ENCODE measurements at places on chromosomes 7 and 10. TPM values are rescaled to one million over a fixed set of nuclear protein-coding genes. Genes with fewer than 3 reads are reported as not detected.

DNA sequence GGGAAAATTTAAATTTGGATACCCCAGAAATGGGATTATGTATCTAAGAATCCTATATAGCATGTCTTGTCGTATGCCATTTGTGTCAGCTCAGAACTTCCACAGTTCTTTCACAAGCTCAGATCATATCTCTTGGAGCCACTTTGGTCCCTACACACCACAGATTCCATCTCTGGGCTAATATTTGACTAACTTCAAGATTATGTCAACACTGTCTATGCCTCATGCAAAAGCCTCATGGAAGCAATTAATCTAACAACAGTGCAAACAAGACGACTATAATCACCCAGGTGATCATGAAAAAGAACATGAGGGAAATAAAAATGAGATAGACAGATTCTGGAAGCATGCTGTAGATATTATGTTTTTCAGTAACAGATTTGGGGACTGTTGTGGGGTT is 189.1 kb downstream of the LRRTM3 start:
- DNase-seq, result no peak

DNA sequence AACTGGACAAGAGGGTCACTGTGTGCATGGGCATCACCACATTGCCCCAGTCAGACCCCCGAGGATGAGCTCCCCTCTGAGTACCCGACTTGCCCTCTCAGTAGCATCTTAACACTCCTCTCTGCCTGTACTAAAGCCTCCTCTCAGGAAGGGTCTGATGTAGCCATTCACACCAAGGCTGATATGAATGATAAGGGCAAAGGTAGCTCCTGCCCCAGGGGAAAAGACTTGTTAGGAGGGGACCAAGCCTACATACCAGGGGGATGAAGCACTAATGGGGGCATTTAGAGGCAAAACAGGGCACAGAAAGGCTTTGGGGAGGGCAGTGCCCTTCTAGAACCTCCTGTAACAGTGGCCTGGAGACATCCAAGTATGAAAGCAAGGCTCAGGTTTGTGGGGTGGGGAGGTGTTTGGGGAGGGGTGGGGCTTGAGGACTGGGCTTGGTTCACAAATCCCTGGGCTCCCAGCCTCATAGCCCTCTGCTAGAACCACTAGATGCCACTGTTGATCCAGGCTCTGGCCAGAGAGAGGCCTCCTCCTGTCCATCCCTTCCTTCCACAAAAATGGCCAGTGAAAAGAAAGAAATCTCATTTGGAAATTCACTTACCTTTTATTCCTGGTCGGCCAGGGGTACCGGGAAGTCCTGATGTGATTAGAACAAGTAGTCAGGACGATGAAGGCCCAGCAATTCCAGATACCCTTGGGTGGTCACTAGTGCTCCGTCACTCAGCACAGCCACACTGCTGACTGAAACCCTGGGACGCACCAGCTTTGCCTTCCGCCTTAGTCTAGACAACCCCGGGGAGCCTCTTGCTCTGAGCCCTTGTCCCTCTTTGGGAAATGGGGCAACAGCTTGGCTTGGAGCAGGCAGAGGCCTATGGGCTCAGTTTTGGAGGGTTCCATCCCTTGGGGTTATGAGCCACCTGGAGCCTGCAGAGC is 40.3 kb downstream of the COL17A1 start:
- DNase-seq, result peak; percentile 43

- peak; percentile 10 for DNase-seq
Observed at GRCh38 chr7:29843093-29843492, 36.8 kb downstream of the WIPF3 start.

- DNase-seq, result peak; percentile 72
Observed at GRCh38 chr10:88386821-88387773, 196.0 kb downstream of the RNLS start.

- no peak for DNase-seq
Observed at GRCh38 chr7:70574970-70575799, 556.8 kb upstream of the GALNT17 start.

GRCh38 chr10:71573562-71574518 is 145.7 kb downstream of the C10orf105 start:
- DNase-seq, result no peak

- peak; percentile 52 for DNase-seq
Observed at GRCh38 chr7:75534727-75535307, 42.7 kb downstream of the SPDYE5 start.

DNA sequence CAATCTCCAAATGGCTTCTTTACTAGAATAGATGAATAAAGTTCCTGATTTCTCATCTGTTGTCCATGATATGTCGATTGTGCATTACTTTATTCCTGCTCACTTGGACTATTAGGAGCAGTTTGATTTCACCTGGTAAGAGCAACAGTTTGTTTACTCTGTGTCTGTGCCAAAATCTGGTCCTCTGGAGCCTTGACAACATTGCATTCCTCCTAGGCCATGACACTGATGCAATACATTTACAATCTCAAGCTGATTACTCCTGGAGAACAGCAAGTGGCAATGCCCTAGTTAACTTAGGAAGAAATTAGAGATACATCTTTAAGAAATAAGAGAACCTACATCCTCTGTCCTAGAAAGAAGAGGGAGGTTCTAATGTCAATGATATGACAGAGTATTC is 71.8 kb downstream of the SGCE start:
- DNase-seq, result no peak

DNA sequence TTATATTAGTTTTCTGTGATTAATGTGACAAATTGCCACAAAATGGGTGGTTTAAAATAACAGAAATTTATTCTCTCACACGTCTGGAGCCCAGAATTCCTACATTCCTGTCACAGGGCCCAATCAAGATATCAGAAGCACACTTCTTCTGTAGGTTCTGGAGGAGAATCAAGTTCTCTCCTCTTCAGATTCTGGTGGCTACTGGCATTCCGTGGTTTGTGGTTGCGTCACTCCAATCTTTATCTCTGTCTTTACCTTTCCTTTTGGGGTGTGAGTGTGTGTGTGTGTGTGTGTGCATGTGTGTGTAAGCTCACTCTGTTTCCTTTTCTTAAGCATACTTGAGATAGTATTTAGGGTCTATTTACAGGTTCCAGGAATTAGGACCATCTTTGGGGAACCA is 115.5 kb upstream of the DKK1 start:
- no peak for DNase-seq

DNA sequence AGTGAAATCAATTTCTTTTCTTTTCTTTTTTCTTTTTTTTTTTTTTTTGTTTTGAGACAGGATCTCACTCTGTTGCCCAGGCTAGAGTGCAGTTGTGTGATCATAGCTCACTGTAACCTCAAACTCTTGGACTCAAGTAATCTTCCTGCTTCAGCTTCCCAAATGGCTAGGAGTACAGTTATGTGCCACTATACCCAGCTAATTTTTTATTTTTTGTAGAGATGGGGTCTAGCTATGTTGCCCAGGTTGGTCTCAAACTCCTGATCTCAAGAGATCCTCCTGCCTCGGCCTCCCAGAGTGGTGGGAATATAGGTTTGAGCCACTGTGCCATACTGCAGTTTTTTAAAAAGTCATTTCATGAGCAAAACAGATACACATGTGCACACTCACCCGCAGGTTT is 79.8 kb downstream of the ANK3 start:
- DNase-seq, result no peak

DNA sequence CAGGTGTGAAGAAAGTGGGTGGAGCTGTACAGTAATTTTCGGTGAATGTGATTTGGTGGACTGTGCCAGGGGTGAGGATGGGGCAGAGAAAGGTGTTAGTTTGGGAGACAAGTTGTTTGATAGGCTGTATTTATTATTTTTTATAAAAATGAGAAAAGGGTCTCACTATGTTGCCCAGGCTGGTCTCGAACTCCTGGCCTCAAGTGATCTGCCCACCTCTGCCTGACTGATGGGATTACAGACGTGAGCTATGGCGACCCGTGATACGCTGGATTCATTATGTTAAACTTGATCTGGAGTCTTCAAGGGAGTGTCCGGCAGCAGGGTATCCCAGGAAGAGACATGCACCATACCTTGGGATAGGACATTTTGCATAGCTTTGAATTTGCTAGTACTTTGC is 1.3 kb downstream of the KAT6B start:
- no peak for DNase-seq

DNA sequence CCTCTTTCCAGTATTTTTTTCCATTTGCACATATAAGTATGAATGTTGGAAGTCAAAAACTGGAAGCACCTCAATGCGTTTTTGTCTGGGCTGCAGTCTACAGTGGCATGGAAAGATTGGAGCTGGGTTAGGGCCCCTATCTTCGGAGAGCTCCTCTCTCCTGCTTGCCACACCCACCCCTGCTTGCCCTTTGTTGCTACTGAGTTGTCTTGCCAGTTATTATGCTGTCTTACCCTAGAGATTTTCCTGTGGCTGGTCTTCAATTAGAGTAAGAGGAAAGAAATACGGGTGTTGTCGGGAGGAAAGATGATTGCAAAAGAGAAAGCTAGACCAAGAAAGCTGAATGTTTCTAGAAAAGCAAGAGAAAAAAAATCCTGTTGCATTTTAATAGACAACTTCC is 228.9 kb upstream of the CELF2 start:
- DNase-seq, result no peak

DNA sequence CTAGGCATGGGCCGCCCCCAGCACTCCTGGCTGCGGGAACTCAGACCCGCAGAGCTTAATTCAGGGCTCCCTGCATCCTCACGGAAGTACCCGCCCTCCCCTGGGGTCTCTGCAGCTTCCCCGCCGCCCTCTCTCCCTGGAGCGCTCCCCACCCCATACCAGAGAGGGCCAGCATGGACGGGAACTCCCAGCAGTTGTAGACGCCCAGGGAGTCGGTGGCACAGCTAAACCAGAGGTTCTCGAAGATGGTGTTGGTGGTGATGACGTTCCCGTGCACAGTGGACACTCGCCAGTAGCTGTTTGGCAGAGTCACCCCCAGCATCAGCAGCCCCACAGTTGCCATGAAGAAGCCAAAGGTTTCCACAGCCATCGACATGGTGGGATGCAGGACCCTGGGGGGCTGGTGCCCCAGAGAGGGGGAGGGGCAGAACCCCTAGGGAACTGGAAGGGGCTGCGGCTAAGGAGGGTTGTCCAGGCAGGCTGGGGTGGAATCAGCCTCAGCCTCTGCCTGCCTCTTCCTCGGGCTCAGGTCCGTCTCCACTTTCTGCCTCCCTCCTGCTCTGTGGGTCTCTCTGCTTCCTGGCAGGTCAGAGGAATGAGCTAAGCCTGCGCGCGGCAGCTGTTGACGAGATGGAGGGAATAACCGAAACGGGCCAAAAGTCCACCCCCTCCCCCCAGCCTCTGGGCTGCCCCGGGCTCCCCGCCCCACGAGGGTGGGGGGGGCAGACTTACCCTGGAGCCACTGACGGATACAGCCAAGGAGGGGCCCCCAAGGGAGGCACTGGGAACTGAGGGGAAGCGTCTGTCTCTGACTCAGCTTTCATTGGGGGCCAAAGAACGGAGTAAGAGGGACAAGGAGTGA is at the start of gene CLDN15:
Gene CLDN15, minus strand, starts transcription at position 597 of the 862 bp plus-strand sequence. Its CDS starts 221 bp downstream, at position 376.
- no peak for DNase-seq

DNA sequence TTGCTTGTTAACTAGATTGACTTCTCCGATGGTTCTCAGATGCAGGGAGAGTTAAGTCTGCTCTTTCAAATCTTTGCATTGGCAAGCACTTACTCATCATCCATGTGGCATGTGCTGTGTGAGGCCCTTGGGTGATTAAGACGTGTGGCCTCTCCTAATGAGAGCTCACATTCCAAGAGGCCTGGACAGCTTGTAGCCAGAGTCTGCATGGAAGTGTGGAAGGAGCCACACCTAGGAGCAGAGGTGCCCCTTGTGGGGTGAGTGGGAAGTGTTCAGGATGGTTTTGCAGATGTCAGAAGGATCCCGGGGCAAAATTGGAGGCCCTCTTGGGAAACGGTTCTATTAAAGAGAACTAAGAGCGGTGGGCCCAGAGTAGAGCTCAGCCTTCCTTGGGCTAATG is 225.9 kb downstream of the PAXIP1 start:
- no peak for DNase-seq

DNA sequence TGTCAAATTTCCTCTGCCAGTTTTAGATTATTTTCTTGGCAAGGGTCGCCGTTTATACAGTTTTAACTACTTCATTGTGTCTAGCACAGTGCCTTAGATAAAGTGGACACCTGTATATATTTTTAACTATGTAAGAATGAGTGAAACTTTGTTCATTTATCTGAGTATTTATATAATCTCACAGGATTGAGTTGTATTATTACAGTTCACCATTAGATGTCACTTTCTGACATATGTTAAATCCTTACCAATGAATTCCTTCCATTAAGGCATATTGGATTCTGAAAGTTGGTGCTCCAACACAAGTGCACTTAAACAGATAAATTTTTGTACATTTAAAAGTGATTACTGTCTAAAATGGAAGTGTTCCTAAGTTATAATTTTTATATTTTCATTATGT is 43.0 kb downstream of the ZMYND11 start:
- DNase-seq, result no peak

DNA sequence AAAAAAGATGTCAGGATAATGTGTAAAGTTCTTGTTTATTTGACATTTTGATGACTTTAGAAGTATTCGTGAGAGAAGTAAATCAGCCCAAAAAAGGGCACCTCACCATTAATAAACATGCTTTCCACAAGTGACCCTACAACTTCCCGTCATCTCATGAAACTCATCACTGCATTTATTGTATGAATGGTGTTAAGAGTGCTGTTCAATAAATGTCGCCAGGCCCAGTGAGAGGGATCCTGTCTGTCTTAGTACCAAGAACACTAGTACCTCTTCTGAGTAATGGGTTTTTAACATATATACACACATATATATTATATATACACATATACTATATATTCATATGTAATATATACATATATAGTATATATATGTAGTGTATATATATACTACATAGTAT is 61.9 kb downstream of the TMEM26 start:
- DNase-seq, result no peak

Gene SPRN
- polyA plus RNA-seq, result 6.6 TPM

Gene SEMA3E
- 28.1 TPM for polyA plus RNA-seq

Gene DOCK4
- polyA plus RNA-seq, result 54.5 TPM

Gene ZDHHC4
- 75.9 TPM for polyA plus RNA-seq

Gene GNGT1
- polyA plus RNA-seq, result 0.08 TPM

Gene CTBP2
- polyA plus RNA-seq, result 86.8 TPM

Gene NUTM2A
- polyA plus RNA-seq, result 3.5 TPM
